ENCODE measurements at places on chromosomes 7 and 10. TPM values are rescaled to one million over a fixed set of nuclear protein-coding genes. Genes with fewer than 3 reads are reported as not detected.

TCAF2 gene
- total RNA-seq: 0.69 TPM

OPALIN gene
- total RNA-seq: not detected

TLX1 gene
- total RNA-seq: not detected

GPR15LG gene
- total RNA-seq: not detected

ZC3HAV1L gene
- 29.8 TPM for total RNA-seq

EXOC4 gene
- 114 TPM for total RNA-seq

MRLN gene
- not detected for total RNA-seq

ODAD2 gene
- total RNA-seq: 0.77 TPM

PRPS1L1 gene
- not detected for total RNA-seq

MINDY4 gene
- 3.1 TPM for total RNA-seq

ATRNL1 gene
- 22.9 TPM for total RNA-seq

CAV1 gene
- 122 TPM for total RNA-seq

ACBD7 gene
- 0.46 TPM for total RNA-seq

SHTN1 gene
- 482 TPM for total RNA-seq

ZC3HAV1 gene
- 49.8 TPM for total RNA-seq

MYOZ1 gene
- total RNA-seq: not detected

SMURF1 gene
- 27.3 TPM for total RNA-seq

TAS2R5 gene
- 2.5 TPM for total RNA-seq

GBX1 gene
- total RNA-seq: not detected

ARHGAP19 gene
- total RNA-seq: 15.8 TPM

A1CF gene
- total RNA-seq: not detected

TMEM273 gene
- not detected for total RNA-seq

STK17A gene
- 92.2 TPM for total RNA-seq

TMEM176B gene
- total RNA-seq: 0.15 TPM

EMX2 gene
- total RNA-seq: not detected

SLC29A4 gene
- total RNA-seq: 0.36 TPM

ADD3 gene
- 211 TPM for total RNA-seq

AUTS2 gene
- total RNA-seq: 7.6 TPM

ELMO1 gene
- 0.33 TPM for total RNA-seq

CRTAC1 gene
- not detected for total RNA-seq

TLL2 gene
- 0.34 TPM for total RNA-seq

ZPBP gene
- not detected for total RNA-seq

PHYHIPL gene
- not detected for total RNA-seq

GJD4 gene
- total RNA-seq: not detected

TMEM213 gene
- total RNA-seq: not detected

Data from melanocyte of skin (primary cell).